ENCODE measurements at places on chromosomes 2 and 18.

- no peak for DNase-seq
These were observed 15.5 kb downstream of the DUSP19 start for GRCh38 chr2:183093857-183094657.

DNA sequence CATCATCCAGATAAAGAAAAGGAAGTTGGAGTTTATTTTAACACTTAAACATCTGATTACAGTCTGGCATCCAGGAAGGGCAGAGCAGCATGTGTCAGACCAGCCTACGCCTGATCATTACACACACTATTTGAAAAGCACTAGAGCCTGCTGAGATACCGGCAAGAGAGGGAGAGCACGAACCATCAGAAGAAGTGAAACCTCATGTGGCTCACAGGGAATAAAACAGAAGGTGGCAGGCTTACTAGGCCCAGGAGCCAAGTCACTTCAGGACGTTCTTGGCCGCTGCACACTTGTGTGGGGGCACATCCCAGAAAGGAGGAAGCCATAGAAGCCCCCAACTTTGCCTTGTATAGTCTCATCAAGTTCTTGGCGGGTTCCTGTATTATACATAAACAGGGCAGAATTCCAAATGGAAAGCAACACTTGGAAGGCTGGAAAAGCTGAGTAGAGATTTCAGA, 105.5 kb downstream of the UGGT1 start:
- no peak for DNase-seq

DNA sequence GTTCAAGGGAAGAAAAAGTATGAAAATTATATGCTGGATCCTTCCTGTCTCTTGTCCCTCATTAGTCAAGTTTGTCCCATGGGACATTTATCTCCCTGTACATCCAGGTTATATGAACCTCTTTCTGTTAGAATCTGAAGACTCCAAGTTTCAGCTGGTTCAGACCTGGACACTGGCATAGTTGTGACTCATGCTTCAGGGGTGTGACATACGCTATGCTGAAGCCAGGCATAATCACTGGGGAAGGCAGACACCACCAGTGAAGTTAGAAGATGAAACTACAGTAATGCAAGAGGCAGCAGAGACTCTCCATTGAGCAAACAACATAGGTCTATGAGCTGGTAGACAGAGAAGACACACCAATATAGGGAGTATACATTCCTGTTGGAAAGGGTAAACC, 269.7 kb upstream of the SLC8A1 start:
- no peak for DNase-seq

DNA sequence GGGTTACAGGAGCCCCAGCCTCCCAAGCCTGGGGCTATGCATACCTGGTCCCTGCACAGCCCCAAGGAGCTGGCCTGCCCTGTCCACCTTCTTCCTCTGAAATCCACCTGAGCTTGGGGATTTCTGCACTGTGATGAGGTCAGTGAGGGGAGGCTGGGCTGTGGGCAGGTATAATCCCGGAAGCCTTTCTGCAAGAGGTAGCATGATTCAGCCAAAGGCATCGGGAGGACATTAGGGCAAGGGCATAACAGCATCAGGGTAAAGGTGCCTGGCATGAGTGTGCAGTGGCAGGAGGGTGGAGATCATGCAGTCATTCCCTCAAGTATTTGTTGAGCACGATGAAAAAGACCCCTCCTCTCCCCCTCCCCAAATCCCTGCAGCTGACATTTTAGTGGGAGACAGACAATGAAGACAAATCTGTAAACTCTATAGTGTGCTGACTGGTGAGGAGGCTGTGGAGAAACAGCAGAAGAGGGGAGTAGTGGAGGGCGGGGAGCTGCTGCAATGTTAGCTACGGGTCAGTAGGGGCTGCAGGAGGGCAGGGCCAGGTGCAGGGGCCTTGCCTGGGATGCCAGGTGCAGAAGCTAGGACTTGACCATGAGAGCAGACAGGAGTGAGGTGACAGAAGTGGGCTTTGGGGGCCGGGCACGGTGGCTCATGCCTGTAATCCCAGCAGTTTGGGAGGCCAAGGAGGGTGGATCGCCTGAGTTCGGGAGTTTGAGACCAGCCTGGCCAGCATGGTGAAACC, 18.7 kb downstream of the ZFP36L2 start:
- no peak for DNase-seq

DNA sequence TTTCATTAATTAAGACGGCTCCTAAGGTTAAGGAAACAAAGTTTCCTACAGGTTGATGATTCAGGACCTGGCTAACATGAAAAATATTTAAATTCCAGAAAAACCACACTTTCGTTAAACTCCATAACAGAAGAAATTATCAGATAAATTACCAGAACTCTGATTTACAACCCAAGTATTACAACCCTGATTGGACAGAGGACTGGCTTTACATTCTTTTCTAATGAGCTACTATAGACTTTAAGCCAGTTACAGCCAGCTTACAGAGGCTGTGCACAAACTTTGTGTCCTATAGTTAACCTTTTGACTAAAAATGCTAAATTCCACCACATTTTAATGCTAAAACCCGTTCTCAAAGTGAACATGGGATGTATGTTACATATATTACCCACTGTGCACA, 458.6 kb downstream of the KCNJ3 start:
- no peak for DNase-seq

DNA sequence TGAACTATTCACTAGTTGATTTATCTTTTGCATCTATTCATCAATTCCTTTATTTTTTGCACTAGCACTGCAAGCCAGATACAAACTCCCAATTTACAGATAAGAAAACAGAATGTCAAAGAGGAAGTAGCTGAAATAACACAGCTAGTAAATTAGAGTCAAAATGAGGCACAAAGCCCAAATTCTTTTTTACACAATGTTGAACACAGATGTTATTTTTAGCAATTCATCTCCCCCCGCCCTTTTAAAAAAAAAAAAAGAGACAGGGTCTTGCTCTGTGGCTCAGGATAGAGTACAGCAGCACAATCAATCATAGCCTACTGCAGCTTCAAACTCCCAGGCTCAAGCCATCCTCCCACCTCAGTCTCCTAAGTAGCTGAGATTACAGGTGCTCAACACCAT, 127.8 kb downstream of the CCBE1 start:
- DNase-seq, result no peak

DNA sequence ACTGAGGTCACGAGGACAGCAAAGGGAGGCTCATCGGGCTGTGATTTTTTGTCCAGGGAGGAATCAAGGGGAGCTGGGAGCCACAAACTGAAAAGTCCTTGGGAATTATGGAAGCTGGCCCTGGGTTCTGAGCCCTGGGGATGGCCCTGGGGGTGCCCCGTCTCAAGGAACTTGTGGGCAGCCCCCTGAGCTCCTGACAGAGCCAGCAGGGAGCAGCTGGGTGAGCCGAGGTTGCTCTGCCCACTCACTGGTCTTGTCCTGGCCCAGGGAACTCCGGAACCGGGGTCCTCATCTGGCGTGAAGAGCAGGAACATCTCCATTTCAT, 61.3 kb upstream of the HDAC4 start:
- no peak for DNase-seq

GRCh38 chr2:168254158-168254935, 7.0 kb upstream of the STK39 start:
- DNase-seq, result no peak

DNA sequence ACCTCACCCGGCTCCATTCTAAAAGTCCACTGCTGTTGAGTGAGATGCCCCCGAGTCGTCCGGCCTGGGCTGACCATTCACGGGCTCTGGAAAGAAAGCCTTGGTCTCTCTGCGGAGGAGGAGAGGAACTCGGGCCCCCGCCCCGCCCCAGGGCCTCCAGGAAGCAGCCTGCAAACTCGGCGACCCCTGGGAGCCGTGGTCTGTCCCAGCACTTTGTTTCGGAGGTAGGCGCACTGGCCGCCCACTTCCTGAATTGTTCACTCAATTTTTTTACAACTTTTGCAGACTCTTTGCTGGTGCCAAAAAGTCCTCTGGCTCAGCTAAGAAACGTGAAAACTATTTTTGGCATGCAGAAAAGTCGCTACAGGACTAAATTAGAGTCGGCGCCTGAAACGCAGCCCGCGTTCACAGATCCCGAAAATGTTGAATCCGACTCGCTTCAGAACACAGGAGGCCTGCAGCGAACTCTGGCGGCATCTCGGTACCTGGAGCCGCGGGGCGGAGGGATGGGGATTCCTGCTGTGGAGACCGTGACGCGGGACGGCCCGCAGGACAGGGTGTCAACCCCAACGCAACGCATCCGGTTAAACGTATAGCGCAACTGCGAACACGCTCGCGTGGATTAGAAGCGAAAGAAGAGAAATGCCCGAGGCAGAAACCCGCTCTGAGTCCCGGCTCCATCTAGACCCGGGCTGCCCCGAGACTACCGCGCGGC, 1.5 kb downstream of the PXDN start:
- peak; percentile 15 for DNase-seq

- no peak for DNase-seq
These were observed 2.3 kb upstream of the ARHGEF33 start for GRCh38 chr2:38887347-38887746.

- DNase-seq, result no peak
These were observed 7.6 kb downstream of the AMER3 start for GRCh38 chr2:130762910-130763385.

DNA sequence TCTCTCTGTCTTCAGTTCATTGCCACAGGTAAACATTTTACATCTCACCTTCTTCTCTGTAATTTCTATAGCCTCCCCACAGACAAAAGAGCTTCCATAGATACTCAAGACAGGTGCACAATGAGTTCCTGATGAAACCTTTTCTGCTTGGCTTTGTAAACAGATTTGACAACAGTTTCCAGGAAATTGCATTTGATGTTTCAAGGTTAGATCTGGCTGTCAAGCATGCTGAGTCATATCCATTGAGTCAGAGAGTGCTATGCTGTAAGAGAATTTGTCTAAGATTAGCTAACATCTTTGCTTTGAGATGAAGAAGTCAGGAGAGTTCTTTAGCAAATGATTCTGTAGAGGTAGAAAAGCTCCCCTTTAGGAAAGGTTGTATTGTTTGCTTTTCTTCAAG, 40.6 kb upstream of the MAP2 start:
- no peak for DNase-seq

GRCh38 chr2:187991389-187991788, 300.3 kb upstream of the GULP1 start:
- DNase-seq, result no peak

GRCh38 chr2:230520061-230520874, 104.3 kb downstream of the SP100 start:
- DNase-seq, result no peak

GRCh38 chr2:239293775-239294430, 106.9 kb downstream of the HDAC4 start:
- DNase-seq, result peak; percentile 39

- no peak for DNase-seq
These were observed 96.7 kb downstream of the STRN start for GRCh38 chr2:36869606-36870005.

DNA sequence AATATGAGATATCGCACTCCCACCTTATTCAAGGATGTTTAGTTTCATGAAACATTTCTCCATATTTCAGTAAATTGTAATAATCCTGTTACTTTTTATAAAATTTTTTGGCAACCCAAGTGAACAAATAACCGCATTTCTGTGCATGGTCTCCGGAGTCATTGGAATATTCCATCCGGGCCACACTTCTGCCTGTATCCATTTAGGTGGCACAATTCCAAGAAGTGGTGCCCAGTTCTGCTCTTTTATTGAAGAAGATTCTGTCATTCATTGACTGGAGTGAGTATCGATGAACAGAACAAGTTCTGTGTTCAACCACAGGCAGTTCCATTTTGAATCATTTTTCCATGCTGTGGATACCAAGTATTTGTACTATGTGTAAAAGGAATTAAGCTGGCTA, 26.6 kb upstream of the ICOS start:
- DNase-seq, result no peak

DNA sequence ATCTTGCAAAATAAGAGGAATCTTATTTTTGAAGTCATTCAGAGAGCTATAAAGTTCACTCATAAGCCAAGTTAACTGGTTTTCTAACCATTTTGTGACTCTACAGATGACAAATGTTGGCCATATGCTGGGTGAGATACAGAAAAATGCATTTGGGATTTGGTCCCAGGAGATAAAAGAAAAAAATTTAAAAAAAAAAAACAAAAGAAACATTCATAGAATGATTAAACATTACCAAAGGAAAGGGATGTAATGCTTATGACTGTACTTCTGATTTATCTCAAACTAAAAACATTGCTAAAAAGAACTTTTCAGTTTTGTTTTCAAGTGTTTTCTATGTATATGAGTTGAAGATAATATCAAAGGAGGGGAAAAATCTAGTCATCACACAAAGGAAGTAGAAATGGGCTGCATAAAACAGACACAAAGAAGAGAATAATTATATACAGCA, 43.1 kb downstream of the PELI1 start:
- DNase-seq, result peak; percentile 18

DNA sequence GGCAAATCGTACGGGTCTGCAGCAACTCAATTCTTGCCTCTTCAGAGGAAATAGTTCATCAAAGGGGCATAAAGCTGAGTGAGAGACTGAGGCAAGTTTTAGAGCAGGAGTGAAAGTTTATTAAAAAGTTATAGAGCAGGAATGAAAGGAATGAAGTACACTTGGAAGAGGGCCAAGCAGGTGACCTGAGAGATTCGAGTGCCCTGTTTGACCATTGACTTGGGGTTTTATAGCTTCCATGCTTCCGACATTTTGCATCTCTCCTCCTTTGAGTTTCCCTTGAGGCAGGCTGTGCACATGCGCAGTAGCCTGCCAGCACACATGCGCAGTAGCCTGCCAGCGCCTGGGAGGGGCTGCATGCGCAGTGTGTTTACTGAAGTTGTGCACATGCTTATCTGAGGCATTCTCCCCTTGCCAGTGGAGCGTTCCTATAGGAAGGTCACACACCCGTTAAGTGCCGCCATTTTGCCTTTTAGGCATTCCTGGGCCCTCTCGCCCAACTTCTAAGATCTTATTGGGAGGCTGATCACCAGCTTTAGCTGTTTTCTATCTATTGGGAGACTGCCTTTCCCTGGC, 265.5 kb upstream of the MGAT5 start:
- DNase-seq, result no peak

DNA sequence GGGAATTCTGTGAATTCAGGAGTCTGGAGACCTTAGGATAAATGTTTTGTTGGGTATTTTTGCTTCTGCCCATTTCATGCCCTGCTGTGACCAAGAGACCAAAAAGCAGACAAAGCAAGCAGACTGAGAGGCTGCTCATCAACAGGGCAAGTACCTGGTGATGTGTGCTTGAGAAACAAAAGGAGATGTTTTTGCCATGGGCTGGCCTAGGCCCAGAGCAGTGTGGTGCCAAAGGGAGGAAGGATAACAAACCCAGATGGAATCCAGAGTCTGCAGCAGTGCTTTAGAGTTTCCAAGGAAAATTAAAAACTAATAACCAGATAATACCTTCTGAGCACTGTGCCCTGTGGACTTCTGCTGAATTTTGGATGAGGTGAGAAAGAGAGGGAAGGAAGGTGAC, 538.4 kb downstream of the STK39 start:
- DNase-seq, result no peak

Data from CD4-positive, alpha-beta T cell treated with Interleukin-1 beta for 1 hour (primary cell).